GM23338 (cell line): ENCODE measurements at places on chromosomes 3 and 15.
A peak's percentile ranks its signal among the peaks of the same experiment; 100 is the strongest.

DNA sequence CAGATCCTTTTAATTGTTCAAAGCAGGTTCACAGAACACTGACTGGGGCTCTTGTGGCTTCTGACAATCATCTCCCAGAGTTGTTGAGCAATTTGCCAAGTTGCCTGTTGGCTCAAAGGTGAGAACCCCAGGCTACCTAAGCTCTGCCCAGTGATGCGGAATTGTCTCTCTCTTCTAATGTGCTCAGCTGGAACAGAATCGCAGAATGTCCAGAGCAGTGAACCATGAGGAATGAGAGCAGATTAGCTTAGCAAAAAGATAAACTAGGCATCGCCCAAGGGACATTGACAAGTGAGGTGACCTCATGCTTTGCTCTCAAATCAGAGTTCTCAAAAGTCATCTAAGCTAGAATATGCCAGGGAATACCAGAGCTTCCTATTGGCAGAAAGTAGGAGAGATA is 148.1 kb downstream of the WDR76 start:
- DNase-seq = no peak

DNA sequence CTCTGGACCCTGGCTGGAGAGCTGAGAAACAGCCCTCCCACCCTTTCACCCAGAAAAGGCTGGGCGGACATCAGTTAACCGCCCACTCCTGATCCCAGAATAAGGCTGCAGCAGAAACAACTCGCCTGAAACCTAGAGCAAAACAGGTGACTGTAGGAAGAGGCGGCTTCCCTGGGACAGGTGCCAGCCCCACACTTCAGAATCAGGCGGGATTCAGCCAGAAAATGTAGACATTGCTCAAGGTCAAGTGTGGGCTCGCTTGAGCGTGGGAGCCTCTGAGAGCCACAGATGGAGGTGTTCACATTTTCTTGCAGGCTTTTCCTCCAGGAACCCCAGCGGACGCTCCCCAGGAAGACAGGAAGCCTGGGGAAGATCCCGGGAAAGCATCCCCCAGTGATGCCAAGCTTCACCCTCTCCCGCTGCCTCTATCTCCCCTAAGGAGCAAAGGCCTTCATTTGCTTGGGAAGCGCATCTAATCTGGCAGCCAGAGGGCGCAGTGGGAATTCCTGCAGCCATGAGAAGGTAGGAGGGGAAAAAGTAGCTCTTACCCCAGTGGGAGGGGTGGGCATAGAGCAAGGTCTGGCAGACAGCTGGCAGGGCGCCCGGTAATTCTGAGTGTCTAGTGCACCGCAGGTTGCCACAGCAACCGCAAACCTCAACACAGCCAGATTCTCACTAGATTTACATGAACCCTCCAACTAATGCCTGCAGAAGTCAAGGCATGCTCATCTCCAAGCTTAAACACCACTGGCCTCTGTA is 77.7 kb downstream of the OCA2 start:
- peak; percentile 84 for DNase-seq

DNA sequence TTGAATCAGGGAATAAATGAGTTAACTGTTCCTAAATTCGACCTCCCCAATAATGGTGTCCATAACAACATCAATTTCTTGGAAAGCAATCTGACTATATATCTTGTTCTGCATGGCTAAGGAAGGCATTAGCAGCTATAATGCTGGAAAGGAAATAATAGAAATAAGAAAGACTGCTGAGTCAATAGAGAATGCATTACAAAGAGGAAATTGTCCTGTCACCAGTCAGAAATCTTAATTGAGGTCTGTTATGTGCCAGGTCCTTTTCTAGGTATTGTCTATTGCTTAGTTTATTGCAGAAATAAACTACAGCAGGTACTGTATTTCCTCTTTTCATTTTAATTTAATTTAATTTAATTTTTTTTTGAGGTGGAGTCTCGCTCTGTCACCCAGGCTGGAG is 5.9 kb upstream of the PPP1R2 start:
- DNase-seq = no peak

DNA sequence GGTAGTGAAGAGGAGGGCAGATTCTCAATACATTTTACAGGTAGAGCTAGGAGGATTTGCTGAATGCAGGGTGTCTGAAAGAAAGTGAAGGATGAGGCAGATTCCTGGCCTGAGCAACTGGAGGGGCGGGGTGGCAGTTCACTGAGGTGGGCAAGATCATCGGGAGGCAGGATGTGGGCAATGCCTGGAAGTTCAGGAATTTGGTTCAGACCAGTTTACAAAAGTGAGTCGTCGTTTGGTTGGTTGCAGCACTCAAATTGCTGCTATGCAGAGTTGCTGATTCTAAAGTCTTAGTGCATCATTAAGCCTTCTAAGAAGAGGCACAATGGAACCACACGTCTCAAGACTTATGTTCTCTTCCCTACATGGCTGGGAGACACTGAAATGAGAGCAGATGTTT is 134.0 kb downstream of the MFSD1 start:
- no peak for DNase-seq

DNA sequence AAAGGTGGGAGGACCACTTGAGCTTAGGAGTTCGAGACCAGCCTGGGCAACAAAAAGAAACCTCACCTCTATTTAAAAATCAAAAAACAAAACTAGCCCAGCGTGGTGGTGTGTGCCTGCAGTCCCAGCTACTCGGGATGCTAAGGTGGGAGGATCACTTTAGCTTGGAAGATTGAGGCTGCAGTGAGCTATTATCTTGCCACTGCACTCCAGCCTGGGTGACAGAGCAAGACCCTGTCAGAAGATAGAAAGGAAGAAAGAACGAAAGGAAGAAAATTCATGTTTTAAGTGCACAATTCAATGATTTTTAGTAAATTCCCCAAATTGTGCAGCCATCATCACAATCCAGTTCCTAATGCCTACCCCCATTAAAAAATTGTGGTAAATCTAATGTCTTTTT is 7.8 kb downstream of the FSD2 start:
- DNase-seq = no peak

- DNase-seq = peak; percentile 30
Measured at GRCh38 chr3:135218304-135218703, 423.2 kb downstream of the EPHB1 start.

DNA sequence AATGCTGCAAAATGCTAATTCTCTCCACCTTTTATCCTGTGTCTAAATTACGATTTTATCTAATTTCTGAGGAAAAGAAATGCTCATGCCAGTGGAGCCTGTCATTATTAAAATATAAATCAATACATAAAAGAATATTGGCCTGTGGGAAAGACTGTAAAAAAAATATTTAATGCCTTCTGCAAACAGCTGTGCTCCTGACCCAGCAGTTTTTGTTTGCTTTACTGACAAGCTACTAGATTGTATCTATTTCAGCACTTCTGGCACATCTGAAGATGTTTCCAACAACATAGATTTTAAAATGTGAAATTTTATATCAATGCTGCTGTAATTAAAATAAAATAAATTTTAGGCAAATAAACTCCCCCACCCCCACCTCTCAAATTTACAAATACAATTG is 493.6 kb upstream of the AGTR1 start:
- no peak for DNase-seq

DNA sequence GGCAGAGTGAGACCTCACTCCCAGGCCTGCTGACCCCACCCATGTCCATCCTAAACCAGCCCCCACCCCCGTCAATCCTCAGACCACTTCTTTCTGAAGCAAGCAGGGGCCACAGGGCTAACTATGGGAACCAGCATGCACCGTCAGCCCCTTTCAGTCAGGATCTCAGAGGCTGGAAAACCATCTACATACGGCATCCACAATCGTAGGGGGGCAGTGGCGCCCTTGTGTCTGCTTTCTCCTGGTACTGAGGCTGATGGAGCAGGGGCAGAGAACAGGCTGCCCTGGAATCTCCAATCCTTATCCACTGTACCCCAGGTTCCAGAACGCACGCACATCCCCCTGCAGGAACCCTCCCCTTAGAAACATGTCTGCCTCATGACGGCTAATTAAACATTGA is 56.6 kb downstream of the XXYLT1 start:
- no peak for DNase-seq

GRCh38 chr3:175088766-175089380 is 229.7 kb downstream of the NAALADL2 start:
- DNase-seq = no peak

GRCh38 chr3:126746395-126747177 is 42.5 kb downstream of the CHCHD6 start:
- no peak for DNase-seq

DNA sequence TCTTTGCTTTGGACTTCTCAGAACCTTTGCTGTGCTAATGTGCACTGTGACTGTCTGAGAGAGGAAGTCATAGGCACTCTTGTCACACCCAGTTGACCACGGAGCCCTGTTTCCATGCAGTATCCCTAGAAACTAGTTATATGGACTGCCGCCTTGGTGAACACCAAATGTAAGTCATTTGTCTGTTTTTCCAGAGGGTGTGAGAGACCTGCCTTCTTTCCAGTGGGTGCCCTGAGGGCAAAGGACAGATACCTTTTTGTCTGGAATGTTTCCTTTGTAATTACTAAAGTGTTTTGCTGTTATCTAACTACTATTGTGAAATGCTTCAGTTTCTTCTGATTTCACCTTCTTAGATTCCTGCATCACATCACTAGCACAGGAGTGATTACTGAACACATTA is 91.8 kb downstream of the LARS2 start:
- no peak for DNase-seq

GRCh38 chr3:82581350-82581749 is 819.9 kb upstream of the GBE1 start:
- DNase-seq = peak; percentile 6

- no peak for DNase-seq
Measured at GRCh38 chr3:78511840-78512239, 1256.0 kb downstream of the ROBO1 start.

DNA sequence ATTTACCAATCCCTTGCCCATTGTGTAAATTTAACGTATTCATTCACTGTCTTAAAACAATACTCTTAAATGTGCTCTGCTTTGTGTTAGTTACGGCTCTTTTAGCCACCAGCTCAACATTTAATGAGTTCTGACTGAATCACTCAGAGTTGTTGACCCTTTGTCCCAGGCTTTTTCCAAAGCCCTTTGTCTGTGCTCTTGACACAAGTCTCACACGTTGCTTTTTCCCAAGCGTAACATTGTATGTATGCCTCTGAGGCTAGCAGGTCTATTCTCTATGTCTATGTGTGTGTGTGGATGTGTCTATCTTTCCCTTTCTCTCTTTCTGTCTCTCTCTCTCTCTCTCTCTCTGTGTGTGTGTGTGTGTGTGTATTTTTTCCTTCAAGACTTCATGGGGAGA is 435.4 kb upstream of the GOLIM4 start:
- DNase-seq = peak; percentile 75

GRCh38 chr3:55185380-55185779 is 257.5 kb upstream of the LRTM1 start:
- DNase-seq = no peak
